ENCODE measurements at places on chromosomes 4 and X.

DNA sequence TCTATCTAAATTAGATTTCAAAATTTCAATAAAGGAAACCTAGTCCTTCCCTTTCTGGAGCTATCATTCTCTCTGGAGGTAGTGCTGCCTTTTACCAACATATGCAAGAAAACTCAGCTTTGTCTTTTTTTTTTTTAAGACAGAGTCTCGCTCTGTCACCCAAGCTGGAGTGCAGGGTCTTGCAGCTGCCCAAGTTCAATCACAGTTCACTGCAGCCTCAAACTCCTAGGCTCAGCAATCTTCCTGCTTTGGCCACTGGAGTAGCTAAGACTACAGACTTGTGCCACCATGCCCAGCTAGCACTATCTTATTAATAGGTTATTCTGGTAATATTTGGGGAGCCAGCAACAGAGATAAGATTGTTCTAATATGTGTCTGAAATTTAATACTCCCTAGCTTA, 12.3 kb downstream of the AASDH start:
- no peak for DNase-seq

DNA sequence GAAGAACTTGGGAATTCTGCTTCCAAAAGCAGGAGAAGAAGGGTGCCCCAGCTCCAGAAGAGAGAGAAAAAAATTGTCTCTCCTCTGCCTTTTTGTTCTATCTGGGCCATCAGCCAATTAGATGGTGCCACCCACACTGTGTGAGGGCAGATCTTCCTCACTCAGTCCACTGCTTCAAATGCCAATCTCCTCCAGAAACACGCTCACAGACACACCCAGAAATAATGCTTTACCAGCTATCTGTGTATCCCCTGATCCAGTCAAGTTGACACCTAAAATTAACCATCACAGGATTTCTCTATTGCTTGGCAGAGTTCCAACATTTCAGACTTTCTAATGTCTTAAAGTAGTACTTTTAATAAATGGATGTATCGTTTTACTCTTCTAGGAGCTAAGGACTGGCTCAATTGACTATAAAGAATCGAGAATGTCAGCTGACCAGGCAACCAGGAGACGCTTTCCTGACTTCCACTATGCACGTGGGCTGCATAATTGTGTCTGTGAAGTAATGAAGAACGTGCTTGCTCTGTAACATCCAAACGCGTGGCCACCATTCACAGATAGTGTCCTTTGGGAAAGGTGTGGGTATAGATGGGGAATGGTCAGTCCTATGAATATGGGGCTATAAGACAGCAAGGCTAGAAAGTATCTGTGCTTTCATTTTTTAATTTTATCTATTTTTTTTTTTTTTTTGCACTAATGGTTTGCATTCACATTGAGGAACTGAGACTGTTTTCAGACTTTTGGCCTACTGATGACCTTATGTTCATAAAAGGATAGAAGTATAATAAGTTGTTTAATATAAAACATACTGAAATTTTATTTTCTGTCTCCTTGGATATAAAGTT, 9.9 kb upstream of the SMIM20 start:
- no peak for DNase-seq

GRCh38 chr4:120812216-120812615, 110.3 kb downstream of the PRDM5 start:
- no peak for DNase-seq

DNA sequence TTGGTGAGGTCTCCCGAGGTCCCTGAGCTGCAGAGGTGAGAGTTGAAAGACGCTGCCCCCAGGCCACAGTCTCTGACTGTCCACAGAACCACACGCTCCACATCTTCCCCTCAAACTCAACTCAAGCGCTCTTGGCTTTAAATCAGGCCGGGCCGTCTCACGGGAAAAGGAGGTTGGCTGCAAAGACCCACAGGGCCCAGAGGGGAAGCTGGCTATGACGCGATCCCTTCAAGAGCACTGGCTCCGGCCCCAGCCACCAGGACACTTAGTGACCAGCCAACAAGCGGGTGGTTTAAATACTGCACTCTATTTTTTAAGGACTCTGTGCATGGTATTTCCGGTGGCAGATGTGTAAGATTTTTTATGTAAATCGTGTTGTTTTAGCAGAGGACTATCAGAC, 19.9 kb downstream of the LRPAP1 start:
- no peak for DNase-seq

DNA sequence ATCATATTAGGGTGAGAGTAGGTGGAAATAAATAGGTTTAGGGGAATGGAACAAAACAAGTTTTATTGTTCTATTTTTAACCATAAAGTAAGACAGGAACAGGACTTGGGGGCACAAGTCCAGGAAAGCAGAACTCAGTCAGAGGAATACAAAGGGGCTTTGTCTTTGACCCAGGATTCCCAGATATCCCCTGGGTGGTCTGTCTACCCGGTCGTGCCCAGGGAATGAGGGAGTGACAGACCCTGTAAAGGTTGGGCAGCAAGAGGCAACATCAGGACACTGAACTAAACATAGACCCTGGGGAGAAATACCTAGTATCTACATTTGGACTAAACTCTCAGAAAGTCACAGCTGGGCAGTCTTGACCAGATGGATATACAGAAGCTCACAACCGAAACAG, 50.6 kb downstream of the PTCHD1 start:
- DNase-seq, result no peak

GRCh38 chr4:173443121-173443520, 44.2 kb upstream of the SCRG1 start:
- peak; percentile 49 for DNase-seq

- DNase-seq, result no peak
Observed at GRCh38 chr4:158613046-158613445, 58.6 kb downstream of the C4orf46 start.

- DNase-seq, result no peak
Observed at GRCh38 chr4:123812066-123812390, 415.4 kb downstream of the SPRY1 start.

GRCh38 chrX:136395271-136395670, 92.5 kb upstream of the BRS3 start:
- DNase-seq, result no peak

DNA sequence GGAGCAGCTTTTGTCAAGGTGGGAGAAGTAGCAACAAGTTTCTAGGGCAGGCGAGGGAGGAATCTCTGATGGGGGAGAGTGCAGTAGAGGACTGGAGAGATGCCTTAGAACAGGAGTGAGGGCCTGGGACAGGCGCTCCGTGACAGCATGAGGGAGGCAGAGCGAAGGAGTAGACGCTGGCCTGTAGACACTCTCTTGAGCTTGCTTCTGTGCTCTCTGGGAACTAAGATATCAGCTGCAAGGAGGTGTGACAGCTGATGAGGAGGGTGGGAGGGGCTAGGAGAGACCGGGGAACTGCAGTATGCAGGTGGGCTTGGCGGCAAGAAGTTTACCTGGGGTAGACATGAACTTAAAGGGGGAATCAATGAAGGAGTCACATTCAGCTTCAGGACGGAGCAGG, 35.7 kb downstream of the MECP2 start:
- no peak for DNase-seq

DNA sequence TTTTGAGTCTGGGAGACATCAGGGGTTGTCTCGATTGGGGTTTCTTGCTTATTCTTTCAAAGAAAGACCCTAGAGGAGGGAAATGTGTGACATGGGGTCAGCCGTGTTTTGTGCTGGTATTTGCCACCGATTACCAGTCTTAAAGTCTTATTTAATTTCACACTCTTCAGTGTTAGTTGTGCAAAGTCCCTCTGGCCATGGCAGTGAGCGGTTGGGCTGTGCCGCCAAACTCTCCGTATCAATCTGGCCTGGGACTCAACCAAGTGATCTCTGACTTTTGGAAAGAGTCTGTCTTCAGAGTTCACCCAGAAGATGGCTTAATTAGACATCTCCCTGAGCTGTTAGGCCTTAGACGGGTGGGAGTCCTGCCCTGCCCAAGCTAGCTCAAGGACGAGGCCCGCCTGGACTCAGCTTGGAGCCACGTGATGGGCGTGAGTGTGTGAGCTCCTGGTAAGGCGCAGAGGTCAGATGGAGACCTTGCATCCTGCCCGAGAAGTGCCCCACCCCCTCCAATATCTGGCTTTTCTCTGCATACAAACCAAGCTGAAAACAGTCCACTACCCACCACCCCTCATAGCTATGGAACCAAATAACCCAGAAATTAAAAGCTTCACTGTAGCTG, 3.8 kb upstream of the PITX2 start:
- DNase-seq, result peak; percentile 68

GRCh38 chr4:30763321-30763727, 43.2 kb downstream of the PCDH7 start:
- DNase-seq, result peak; percentile 78

GRCh38 chrX:94932278-94932965, 1258.4 kb downstream of the FAM133A start:
- DNase-seq, result no peak

DNA sequence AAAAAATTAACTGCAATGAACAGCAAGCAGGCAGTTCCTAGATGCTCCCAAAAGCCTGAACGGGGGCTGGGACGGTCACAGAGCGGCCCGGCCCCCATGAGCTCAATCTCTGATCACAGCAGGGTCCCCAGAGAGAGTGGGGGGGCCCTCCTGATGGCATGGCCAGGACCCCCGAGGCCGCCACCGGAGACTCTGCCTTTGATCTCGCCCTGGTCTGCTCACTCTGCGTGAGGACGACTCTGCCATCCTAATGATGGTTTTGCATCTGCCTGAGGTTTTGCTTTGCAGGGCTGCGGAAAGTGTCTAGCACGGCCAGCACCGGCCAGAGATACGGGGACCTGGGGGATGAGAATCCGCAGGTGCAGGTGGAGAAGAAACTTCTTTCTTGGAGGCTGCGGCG, 103.8 kb downstream of the SHOX start:
- DNase-seq, result no peak

Measured in amniotic epithelial cell (primary cell).